ENCODE measurements at places on chromosomes 3 and 15.

DNA sequence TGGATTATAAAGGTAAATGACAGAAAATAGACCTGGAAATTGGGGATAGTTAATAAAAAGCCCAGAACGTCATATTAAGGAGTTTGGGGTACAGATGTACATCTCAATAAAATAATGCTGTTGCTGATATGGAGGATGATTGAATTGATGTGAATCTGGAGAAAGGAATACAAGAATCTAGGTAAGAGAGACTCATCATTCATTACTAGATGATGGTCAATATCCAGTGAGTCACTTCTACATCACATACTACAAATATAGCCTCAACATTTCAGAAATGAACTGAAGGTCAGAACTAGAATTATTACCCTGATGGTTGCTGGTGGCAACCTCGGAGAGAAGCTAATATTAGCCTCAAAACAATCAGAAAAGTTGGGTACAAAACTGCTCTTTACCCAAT is 37.6 kb upstream of the P3H2 start:
- no peak for DNase-seq

DNA sequence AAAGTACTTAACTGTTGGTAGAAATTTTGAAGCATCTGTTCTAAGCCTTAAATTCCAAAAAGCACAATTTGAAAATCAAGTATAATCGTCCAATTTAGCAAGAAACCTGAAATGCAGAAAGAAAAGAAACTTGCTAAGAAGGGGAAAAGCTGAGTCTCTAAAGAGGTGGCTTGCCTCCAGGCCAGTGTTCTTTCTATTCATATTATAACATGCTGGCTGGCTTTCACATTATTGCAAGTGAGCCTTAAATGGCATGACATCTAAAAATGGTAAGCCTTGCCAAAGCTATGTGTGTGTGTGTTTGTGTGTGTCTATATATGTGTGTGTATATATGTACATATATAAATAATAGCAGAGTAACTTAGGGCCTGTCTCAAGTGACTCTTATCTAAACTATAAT is 89.5 kb downstream of the FGF12 start:
- no peak for DNase-seq

DNA sequence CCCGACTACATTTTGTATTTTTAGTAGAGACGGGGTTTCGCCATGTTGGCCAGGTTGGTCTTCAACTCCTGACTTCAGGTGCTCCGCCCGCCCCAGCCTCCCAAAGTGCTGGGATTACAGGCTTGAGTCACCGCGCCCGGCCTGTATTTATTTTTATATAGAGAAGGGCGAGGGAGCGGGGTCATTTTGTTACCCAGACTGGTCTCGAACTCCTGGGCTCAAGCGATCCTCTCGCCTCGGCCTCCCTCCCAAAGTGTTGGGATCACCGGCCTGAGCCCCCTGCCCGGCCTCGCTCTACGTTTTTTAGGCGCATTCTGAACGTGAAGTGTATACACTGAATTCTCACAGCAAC is 514 bp upstream of the PPP4R2 start:
- DNase-seq: no peak

- no peak for DNase-seq
Measured at GRCh38 chr3:171348121-171348520, 112.1 kb downstream of the TNIK start.

GRCh38 chr15:52221730-52222129 is 30.5 kb upstream of the GNB5 start:
- DNase-seq: no peak

DNA sequence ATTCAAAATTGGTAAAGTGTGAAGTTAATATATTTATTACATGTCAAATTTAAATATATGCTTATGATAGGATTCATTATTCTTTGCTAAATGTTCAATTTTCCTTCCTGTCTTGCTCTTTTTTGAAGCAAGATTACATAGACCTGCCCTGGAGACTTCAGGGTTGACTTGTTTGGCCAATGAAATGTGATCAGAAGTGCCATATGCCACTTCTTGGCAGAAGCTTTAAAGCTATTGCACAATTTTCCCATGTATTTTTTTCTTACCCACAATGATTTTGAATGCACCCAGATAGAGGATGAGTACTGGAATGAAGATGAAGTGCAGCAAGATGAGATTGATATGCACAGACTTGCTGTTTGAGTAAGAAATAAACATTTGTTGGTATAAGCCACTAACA is 406.3 kb upstream of the BCHE start:
- no peak for DNase-seq

DNA sequence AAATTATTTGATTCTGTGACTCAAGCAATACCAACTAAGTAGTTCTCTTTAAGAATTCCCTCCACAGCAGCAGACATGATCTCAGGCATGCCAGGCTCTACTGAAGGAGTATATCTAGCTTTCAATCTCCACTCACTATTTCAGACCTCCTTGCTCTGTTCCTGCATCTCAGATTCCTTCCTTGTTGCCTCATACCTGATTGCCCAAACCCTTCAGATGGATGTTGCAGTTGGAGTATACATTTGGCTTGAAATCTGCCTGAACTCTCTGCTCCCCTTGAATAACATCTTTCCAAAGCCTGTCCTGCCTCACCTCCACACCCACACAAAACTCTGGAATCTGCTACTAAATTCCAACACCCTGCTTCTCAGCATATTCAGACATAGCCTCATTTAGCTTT is 19.8 kb upstream of the TM4SF4 start:
- DNase-seq: no peak
